Stimulated activated CD8-positive, alpha-beta memory T cell treated with anti-CD3 and anti-CD28 coated beads, Interleukin-4, amount 100 ng/mL, for 1 hour (primary cell): ENCODE measurements at places on chromosomes 7 and 10.

GRCh38 chr10:90738885-90739284 lies 119.0 kb downstream of the HTR7 start:
- no peak for DNase-seq

DNA sequence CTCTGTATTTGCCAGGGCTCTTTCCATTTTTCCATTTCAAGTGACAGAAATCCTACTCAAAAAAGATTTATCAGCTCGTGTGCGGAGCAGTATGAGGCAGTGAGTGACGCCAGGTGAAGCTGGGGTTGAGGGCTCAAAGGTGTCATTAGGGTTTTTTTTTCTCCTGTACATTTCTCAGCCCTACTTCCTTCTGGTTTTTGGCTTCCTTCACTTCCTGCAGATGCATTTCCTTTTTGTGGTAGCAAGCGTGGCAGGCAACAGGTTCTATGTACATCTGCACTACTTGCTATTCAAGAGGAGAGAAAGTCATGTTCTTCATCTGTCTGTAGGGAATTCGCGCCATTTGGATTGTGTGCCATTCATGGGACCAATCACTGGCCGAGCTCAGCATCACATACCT lies 52.8 kb upstream of the AOAH start:
- no peak for DNase-seq

- DNase-seq = no peak
These were observed 605 bp upstream of the NFKB2 start for GRCh38 chr10:102394801-102395399.

DNA sequence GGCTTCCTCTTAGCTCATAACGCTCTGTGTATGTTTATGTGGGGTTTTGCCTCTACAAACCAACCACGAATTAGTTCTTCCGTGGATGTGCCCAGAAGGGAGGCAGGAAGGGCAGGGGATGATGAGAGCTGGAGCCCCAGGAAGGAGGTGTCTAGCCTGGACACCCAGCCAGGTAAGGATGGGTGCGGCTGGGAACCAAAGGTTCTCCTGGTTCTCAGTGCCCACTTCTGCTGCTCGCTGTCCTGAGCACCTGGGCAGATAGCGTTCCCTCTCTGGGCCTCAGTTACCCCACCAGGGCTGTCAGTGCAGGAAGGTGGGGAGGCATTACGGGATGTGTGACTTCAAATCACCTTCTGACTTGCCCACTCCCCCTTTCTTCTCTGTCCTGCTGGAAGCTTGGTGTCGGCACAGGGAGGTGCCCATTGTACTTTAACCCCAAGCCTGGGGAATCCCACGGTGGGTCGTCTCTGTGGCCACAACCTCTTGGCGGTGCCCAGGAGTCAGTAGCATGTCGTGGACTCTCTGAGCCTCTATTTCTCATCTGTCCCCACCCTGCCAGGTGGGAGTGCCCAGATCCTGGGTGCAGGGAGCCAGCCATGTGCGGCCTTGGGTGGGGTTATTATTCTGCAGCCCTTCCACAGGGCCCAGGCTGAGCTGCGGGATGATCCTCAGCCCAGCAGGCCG lies 18.7 kb upstream of the PCBD1 start:
- DNase-seq = no peak

DNA sequence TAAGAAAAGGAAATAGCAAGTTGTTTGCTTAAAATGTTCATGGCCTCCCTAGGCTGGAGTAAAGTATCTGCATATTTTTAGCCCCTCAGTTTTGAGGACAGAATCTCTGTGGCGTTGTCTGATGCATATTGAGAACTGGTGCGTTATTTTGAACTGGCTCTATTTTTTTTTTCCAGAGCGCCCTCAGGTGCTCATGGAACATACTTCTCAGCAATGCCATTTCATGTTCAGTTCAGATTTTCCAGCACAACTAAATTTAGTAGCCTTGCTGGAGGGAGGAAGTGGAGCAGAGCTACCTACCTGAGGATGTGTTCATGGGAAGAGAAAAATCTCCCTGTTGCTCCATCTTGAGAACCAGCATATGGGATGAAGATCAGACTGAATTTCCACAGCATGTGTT lies 870.5 kb downstream of the LRMDA start:
- no peak for DNase-seq

DNA sequence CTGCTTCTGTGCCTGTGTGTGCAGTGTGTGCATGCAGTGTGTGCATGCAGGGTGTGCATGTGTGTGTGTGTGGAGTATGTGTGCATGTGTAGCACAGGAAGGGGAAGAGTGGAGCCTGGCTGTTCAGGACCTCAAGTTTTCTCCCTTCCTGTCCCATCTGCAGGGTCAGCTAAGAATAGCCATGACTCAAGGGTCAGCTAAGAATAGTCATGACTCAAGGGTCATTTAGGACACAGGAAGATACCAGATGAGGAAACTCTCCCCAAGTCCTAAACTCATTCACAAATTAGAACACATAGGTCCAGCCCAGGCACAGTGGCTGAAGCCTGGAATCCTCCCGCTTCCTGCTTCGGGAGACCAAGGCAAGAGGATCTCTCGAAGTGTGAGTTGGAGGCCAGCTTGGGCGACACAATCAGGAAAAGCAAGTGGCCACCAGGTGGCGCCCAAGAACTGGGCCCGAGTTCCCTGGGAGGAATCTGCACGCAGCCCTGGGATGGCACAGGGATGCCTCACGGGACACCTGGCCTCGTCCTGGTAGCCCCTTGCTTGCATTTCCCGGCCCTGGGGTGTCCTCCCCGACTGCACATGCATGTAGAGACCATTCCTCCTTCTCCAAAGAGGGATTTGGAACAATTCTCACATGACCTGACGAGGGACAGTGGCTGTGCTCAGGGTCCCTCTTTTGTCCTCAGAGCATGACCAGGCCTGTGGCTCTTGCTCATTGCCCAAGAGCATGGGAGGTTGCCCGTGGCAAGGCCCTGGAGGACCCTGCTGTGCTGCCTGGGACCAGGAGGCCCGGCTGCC lies 21.4 kb upstream of the VOPP1 start:
- DNase-seq = peak; percentile 57

GRCh38 chr10:23325132-23325531 lies 19.5 kb downstream of the C10orf67 start:
- DNase-seq = no peak

- no peak for DNase-seq
These were observed 244.2 kb upstream of the PLXDC2 start for GRCh38 chr10:19572056-19572455.

GRCh38 chr10:11853468-11853867 lies 30.3 kb downstream of the PROSER2 start:
- DNase-seq = no peak

DNA sequence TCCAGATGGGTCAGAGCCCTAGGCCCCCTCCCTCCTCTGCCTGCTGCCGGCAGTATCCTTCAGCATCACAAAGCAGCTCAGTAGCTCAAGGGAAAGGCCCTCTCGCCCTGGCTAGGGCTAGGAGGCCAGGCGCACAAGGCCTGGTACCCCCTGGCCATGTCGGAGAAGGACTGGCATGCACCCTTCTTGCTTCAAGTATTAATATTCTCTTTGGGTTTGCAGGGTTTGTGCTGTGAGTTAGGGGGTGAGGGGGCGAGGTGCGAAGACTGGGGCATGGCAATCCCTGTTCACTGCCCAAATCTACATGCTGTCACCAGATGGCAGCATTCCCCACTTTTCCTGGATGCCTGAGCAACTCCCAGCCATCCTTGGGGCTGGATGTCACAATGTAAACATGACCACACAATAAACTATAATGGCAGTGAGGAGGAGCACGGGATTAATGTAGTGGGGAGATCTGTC lies 105.2 kb downstream of the NEURL1 start:
- DNase-seq = no peak

DNA sequence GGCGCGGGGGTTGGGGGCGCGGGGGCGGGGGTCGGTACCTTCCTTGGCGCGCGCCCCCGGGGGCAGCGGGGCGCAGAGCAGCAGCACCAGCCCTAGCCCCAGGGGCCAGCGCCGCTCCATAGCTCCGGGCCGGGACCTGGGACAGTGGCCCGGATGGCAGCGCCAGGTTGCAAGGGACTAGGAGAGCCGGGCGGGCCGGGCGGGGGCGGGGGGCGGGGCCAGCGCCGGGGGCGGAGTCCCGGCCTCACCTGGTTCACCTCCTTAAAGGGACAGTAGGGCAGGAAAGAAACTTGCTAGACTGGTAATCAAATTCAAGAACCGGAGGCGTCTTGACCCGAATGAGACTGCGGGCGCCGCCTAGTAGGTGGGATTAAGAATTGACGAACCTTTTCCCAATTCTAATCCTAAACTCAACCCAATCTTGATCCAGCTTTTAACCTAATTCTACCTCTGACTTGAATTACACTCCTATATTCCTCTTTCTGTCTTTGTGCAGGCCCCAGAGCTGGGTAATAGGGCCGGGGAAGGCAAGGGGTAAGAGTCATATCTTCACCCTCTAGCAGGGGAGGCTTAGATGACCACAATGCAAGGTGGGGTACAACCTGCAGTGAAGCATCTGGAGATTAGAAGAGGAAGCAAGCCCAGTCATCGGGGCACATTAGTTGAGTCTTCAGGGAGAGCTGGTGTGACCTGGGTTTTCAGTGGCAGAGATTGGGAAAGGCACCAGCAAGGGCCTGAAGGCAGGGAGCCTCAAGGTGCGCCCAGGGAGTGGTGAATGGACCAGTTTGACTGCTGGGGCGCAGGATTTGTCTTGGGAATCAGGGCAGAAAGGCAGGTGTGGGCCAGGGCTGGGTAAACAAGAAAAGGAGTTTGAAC lies at the start of gene EPHA1:
EPHA1 (minus strand) TSS at position 171 of the 876 bp plus-strand sequence; CDS start at position 120, 51 bp downstream.
- DNase-seq = no peak

DNA sequence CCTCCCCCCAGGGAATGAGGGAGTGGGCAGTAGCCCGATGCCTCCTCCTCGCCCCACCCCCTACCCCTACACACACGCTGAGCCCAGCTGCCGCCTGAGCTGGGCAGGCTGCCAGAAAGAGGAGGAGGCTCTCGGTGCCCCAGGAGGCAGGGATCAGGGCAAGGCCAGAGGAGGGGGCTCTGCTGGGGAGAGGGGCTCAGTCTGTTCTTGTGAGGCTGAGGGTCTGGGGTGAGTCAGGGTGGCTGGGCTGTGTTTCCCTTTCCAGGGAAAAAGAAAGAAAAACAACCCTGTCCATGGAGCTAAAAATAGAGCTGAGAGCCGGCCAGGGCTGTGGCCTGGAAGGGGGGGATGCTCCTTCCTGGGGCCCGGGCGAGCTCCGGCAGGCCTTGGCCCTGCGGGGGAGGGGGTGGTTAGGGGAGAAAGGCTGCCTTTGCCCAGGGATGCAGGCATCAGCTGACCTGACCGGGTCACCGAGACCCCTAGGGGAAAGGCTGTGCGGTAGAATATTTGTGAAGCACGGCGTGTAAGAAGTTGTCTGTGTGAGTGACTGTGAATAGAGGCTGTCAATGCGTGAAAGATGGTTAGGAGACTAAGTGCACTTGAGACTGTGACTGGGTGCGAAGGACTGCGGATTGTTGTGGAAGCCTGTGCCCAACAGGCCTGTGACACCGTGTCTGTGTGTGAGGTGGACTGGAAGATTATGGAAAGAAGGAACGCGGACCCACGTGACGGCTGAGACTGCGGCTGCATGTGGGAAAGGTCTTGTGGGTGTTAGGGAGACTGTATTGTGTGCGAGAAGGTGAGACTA lies 1.2 kb upstream of the LZTS2 start:
- no peak for DNase-seq

DNA sequence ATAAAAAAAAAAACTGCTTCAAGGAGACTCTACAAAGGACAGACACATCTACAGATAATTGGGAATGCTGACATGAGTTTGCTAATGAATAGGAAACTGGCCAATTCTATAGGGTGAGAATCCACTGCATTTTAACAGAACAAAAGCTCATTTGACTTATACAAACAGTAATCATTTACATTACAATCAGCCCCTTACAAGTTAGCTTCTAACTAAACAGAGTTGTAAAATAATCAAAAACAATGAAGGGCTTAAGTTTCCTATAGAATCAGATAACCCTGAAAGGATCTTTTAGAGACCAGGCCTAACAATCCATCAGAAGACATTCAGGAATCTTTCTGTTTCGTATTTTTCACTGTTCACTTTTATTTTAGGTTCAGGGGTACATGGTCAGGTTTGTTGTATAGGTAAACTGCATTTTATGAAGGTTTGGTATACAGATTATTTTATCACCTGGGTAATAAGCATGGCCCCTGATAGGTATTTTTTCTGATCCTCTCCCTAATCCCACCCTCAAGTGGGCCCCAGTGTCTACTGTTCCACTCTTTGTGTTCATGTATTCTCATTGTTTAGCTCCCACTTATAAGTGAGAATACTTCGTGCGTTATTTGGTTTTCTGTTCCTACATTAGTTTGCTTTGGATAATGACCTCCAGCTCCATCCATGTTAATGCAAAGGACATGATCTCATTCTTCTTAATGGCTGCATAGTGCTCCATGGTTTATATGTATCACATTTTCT lies 131.3 kb upstream of the NOBOX start:
- no peak for DNase-seq

GRCh38 chr10:77533146-77533886 lies 104.3 kb downstream of the KCNMA1 start:
- DNase-seq = no peak

GRCh38 chr7:6078548-6078947 lies 47.4 kb downstream of the ANKRD61 start:
- no peak for DNase-seq

DNA sequence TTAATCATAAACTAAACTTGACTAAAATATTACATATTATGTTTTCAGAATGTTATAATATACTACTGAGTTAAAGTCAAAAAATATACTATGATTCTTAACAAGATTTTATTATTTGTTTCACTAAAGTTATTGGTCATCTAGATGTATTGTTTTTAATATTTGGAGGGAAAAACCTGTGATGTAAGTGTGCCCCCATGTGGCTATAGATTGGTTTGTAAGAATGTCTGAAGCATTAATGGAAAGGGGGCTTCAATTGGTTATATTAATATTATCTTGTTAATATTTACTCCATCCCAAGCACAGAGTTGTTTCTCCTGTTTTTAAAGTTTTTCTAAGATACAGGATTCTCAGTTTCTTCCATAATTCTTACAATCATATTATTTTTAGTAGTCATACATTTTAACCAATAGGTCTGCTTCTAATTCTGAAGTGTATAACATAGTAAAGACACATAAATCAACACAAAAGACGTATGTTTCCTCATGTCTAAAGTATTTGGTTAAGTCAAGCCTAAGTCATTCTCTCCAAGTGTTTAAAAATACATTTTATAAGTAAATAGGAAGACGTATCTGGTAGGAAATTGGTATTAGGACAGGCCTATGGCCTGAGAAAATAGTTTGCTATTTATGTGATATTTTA lies 58.0 kb downstream of the GNAT3 start:
- no peak for DNase-seq

DNA sequence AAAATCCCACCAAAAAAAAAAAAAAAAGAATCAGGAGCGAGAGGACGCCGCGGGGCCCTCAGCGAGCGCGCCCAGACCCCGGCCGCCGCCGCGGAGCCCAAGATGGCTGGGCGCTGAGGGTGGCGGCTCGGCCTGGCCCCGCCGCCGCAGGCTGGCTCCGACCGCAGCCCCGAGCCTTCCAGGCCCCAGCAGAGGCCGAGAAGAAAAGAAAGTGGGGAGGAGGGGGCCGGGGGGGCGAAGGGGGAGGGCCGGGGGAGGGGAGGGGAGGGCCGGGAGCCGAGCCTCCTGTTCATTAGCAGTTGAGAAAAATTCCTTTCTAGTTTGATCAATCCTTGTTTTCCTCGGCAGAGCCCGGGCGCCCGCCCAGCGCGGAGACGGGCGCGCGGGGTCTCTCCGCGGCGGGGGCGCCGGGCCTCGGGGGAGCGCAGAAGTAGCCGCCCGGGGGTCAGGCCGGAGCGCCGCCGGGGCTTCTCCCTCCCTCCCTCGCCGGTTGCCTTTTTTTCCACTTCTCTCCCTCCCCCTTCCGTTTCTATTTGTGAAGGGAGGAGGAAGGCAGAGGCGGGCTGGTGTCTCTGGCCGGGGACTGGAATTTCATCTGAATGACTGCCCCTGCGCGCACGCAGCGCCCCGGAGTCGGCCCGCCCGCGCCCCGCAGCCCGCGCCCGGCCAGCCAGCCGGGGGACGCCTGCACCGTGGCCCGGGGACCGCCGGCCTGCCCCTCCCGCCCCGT lies 778 bp upstream of the TRIM8 start:
- no peak for DNase-seq
